ENCODE measurements at places on chromosomes 5 and 9.

DNA sequence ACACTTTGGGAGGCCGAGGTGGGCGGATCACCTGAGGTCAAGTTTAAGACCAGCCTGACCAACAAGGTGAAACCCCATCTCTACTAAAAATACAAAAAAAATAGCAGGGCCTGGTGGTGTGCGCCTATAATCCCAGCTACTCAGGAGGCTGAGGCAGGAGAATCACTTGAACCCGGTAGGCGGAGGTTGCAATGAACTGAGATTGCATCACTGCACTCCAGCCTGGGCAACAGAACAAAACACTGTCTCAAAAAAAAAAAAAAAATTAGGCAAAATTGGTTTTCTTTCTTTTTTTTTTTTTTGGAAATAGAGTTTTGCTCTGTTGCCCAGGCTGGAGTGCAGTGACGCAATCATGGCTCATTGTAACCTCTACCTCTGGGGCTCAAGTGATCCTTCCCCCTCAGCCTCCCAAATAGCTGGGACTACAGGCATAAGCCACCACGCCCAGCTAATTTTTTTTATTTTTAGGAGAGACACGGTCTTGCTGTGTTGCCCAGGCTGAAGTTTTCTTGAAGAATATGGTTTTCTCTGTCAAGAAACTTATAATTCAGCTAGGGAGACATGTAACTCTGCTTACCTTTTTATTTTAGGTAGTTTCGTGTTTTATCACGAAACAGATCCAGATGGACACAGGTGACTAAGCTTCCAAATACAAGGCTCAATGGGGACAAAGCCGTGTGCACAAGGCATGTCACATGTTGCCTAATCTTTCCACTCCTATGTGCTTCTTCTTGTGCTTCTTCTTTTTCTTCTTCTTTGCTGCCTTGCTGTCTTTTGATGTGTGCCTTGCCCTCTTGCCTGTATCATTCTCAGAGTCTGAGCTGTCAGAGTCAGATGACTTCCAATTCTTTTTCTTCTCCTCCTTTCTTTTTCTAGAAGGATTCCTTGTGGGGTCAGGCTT, 14.3 kb downstream of the TTC1 start:
- DNase-seq, result no peak

DNA sequence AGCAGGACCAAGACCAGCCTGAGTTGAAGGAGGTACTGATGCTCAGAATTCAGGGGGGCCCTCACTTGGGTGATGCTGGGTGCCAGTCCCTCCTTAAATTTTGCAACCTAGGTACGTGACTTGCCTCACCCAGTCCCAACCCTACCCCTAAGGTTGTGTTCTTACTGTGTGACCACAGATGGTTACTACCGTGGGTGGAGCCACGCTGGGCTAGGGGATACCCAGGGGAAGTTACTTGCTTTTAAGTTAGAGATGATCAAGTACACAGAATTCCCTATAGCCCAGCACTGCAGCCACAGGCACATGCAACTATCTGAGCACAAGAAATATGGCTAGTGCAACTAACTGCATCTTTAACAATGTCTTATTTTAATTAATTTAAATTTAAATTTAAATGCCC, 32.9 kb downstream of the NXNL2 start:
- no peak for DNase-seq

GRCh38 chr5:2752821-2753439, 1.5 kb upstream of the IRX2 start:
- DNase-seq, result no peak

DNA sequence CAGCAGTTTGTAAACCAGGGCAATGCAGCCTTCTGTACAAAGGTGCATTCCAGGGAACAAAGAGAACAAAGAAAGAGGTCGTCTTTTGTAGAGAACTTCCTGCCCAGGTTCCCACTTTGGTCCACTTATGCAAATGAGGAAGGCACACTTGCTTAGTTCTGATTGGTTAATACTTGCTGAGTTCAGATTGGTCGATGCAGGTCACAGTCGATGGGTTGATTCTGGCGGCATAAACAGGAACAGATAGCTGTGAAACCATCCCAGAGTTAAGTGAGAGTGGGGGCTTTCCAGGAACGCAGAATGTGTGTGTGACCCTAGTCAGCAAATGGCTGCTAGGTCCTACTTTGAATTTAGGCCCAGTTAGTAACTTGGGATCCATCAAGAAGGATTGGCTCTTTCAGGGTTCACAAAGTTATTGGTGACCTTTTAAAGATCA, 1.8 kb upstream of the ADAMTS13 start:
- no peak for DNase-seq

DNA sequence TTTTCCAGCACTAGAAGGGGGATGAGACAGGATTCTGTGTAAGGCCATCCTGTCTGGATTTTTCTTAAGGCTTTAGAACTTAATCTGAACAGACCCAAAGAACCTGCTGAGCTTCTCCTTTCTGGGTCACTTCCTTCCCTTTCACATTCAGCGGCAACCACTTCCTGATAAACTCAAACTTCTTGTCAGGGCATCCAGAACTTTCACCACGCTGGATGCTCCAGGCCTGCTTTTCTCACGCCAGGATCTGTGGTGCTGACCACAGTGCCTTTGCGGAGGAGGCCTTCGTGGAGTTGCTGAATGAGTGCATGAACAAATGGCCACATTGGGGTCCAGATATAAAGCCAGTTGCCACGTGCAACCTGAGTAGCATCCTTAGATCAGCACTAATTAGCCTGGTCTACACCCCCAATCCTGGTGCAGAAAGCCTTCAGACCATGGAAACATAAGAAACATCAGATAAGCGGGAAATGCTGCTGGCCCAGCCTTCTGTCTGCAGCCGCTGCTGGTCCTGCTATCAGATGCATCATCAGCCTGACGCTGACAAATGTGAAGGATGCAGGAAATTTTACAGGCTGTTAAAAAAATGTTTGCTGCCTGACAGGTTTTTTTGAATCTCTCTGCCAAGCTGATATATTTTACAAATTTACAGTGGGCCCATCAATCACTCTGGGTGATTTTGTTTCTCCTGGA, 75.3 kb upstream of the BARHL1 start:
- no peak for DNase-seq

GRCh38 chr9:33408087-33408486, 5.7 kb upstream of the AQP7 start:
- no peak for DNase-seq

- DNase-seq, result no peak
Measured at GRCh38 chr9:72384710-72385485, 19.9 kb upstream of the ZFAND5 start.

DNA sequence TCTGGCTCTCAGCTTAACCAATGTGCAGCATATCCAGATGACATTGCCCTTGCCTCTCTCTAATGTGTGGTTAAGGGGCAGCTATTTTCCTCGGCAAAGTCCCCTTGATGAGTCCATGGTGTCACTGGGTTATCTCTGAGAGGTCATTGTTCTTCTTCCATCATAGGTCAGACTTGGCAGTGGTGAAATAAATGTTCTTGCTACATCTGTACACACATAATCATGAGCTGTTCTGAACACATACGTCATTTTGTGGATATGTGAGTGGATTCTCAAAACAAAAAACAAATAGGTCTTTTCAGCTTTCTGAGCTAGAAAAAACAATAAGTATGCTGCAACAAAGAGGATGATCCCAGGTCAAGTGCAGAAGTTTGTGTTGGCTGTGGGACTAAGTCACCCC, 134.7 kb upstream of the PTPN3 start:
- no peak for DNase-seq

DNA sequence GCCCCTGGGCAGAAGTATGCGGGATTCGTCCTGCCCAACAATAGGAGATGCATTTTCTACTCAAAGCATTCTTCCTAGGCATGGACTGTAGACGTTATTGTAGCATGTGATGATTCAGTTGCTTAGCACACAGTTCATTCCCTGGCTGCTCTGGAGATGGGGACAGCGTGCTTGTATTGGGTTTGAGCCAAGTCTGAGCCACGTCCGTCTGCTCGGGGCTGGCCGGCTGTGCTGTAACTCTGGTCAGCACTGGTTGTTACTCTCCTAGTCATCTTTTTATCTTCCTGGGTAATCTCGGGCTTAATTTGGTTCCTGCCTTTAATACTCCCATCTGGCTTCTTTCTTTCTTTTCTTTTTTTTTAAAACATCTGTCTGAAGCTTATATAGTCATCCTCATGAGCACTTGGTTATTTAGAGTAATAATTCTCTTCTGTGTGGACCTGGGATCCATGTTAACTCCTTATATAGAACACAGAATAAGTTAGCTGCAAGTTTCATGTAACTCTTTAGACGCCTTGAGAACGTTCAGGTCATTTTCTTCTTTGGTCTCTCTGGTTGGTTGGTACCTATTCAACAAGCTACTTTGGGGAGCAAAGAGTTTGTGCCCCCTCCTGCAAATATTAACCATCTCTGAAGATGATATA, 118.8 kb upstream of the RPS23 start:
- DNase-seq, result peak; percentile 52

Data from NCI-H2029 treated with DMSO at 0.1 percent for 48 hours (cell line).